ENCODE measurements at places on chromosomes 4 and X. TPM values are rescaled to one million over a fixed set of nuclear protein-coding genes. Genes with fewer than 3 reads are reported as not detected.

GRCh38 chr4:125091101-125091500 is 223.7 kb upstream of the FAT4 start:
- no peak for DNase-seq

Gene CFP
- 10.0 TPM for total RNA-seq

Gene ABCG2
- total RNA-seq = 3.4 TPM

GRCh38 chrX:31608638-31609037 is 536.8 kb upstream of the FTHL17 start:
- no peak for DNase-seq

Gene PLAC1
- not detected for total RNA-seq

Gene RHOXF1
- not detected for total RNA-seq

- DNase-seq = no peak
Measured at GRCh38 chr4:124224256-124224655, 488.3 kb downstream of the ANKRD50 start.

Gene CENPVL1
- not detected for total RNA-seq

Data from posterior vena cava (tissue), 2 donors.